ENCODE measurements at places on chromosomes 2 and 18. TPM values are rescaled to one million over a fixed set of nuclear protein-coding genes. Genes with fewer than 3 reads are reported as not detected.

- no peak for DNase-seq
Observed at GRCh38 chr2:46010223-46010924, 286.8 kb upstream of the EPAS1 start.

- no peak for DNase-seq
Observed at GRCh38 chr18:22272242-22272641, 102.9 kb downstream of the GATA6 start.

GRCh38 chr2:66981074-66981473 lies 416.1 kb upstream of the ETAA1 start:
- DNase-seq: no peak

The PDE11A gene
- 0.19 TPM for total RNA-seq

The IL36A gene
- total RNA-seq: not detected

DNA sequence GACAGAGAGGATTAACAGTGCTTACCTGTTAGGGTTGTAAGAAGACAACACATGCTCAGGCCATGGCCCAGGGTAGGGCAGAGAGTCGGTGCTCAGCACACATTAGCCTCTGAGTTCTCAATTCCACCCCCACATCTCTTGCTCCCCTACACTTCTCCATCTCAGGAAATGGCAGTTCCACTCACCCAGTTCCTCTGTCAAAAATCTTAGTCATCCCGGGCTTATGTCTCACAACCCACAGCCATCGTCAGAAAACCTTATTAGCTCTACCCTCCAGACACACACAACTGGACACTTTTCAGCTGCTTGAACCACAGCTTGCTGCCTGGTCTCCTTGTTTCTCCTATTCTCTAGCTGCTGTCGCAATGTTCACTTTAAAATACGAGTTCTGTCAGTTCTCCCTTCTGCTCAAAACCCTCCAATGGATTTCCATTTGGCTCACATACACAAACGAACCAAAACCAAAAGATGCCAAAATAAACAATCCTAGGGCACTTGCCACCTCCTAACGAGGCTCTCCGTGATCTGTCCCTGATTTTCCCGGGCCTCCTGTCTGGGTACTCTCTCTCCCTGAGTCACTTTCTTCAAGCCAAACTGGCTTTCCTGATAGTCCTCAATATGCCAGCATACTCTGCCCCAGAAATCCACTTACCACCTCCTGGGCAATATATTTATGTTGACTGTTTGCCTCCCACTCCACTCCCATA lies 89.7 kb downstream of the KCTD1 start:
- DNase-seq: no peak

DNA sequence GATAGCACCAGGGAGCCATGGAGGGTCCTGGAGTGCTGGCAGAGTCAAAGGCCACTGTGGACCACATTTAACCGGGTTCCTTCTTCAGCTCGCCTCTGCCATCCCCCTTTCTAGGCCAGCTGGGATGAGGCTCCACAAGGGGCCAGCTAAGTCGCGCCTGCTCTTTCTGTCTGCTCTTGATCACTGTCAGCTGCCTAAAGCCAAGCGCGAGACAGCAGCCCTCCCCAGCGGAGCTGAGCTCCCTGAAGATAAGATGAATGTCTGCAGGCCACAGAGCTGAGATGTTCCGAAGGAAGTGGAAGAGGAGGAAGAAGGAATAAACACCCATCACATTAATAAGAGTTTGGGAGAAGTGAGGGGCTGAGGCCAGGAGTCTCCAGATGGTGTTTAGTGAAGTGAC lies 99.6 kb downstream of the CELF4 start:
- no peak for DNase-seq

The ANAPC1 gene
- total RNA-seq: 107 TPM

DNA sequence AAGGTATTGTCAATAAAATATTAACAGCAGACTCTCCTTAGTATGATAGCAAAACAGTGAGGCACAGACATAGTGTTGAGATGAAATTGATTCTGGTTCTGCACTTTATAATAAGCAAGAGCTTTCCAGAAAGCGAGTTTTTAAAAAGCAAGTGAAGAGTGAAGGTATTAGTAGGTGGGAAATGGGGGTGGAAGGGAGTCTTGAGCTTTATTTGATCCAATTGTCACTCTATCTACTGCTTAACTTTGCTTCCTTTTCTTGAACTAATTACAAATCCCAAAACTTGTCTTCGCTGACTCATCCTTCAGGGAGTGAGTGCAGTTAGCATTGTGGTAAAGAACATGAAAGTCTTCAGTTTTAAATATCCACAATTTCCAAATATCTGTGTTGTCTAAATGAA lies 120.6 kb upstream of the BOD1L2 start:
- no peak for DNase-seq

- no peak for DNase-seq
Observed at GRCh38 chr2:63614448-63614968, 25.7 kb downstream of the MDH1 start.

DNA sequence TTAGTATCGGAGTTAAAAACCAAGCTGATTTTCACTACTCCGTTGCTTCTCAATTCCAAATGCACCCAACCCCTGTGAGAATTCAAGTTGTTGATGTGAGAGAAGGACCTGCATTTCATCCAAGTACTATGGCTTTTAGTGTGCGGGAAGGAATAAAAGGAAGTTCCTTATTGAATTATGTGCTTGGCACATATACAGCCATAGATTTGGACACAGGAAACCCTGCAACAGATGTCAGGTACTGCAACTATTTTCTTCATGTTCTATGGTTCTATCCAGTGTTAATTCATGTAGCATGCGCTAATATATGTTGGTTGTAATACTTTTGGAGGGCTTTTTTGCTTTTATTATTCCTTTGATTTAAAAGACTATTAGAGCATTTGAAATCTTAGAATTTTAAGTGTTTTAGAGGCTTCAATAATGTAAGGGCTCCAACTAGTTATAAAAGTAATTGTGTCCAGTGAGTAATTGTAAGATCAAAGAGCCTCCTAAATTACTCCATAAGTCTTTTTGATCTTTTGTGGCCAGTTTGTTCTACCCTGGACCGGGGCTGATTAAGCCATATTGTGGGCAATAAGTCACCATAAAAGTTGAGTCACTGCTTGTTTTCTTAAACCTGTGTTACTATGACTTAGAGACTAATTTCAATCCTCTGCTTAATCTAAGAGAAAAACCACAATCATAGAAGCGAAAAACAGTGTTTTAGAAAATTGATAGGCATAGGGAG lies 22.9 kb downstream of the DSG4 start:
- DNase-seq: no peak

The MOGAT1 gene
- total RNA-seq: 0.67 TPM

The TMEM198 gene
- total RNA-seq: 11.0 TPM

DNA sequence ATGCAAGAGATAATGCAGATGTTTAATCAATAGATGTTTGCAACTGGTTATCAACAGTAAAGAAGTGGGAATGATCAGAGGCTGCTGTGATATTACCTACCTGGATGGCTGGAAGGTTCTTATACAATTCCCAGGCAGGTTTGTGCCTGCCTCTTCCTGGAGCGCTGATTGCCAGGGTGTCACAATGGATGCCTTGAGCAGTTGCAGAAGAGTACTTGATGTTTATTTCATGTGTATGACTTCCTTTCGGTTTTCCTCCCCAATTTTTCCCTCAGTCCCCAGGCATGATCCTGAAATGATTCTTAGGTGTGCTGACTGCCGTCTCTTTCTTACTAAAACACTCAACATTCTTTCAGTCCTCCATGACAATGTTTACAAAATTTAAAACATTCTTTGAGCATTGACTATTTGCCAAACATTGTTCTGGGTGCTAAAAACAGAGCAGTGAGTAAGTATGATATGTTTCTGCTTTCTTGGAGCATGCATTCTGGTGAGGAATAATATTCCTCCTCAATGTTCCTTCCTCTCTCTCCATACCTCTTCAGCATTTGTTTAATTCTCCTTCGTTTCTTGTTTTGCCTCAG lies 416.6 kb upstream of the TRIB2 start:
- no peak for DNase-seq

DNA sequence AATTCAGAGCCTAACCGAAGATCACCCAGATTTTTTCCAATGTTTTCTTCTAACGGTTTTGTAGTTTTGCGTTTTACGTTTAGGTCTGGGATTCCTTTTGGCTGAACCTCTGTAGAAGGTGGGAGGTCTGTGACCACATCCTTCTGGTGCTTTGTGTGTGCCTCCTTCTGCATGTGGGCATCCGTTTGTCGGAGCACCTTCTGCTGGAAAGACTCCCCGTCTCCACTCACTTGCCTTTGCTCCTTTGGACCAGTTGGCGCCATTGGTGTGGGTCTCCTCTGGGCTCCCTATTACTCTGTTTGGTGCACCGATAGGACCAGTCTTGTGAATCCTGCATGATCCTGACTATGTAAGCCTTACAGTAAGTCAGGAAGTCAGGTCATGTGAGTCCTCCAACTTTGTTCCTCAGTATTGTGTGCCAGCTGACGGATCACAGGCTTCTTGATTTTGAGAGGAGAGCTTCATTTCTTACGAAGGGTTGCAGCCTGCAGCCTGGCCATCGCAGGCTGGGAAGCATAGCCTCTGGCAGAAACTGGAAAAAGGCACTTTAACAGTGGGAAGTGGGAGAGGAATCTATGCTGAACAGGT lies 13.6 kb downstream of the AQP12A start:
- DNase-seq: no peak

GRCh38 chr2:8344144-8345097 lies 337.4 kb upstream of the ID2 start:
- no peak for DNase-seq

DNA sequence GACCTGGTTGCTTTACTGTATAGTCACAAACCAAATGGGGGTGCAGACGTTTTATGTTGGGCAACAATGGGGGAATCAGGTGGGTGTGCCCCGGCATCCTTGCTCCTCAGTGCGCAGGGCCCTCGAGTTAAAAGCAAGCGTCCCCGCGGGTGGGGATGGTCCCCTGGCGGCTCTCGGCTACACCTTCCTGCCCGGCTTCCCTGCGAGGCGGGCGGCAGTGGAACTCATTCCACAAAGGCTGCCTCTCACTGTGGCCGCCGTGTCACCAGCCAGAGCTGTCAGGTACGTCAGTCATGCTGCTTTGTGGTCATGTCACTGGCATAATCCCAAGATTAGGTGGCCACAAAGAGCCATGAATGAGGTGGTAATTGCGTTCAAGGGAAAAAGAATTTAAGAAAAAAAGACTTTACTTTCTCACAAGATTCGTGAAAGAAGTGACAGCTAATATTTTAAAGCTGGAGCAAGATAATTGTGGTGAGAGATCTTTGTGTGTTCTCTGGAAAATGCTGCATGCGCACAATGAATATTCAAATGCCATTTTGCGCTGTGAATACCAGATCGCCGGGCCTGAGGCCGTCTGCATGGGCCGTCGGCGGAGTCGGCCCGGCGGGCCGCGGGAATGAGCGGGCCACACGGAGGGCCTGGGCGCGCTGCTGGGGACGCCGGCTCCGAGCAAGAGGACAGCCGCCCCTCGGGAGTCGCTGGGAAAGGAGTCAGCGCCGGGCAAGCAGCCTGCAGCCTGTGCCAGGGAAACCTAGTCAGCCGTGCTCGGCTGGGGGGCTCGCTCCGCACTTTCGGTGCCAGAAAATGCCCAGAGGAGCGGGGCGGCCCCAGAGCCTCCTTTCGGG lies 82.3 kb upstream of the LDLRAD4 start:
- DNase-seq: peak; percentile 58

GRCh38 chr18:49238433-49239042 lies 221.9 kb downstream of the DYM start:
- no peak for DNase-seq

The TEX44 gene
- not detected for total RNA-seq

The KRTCAP3 gene
- total RNA-seq: 50.1 TPM

DNA sequence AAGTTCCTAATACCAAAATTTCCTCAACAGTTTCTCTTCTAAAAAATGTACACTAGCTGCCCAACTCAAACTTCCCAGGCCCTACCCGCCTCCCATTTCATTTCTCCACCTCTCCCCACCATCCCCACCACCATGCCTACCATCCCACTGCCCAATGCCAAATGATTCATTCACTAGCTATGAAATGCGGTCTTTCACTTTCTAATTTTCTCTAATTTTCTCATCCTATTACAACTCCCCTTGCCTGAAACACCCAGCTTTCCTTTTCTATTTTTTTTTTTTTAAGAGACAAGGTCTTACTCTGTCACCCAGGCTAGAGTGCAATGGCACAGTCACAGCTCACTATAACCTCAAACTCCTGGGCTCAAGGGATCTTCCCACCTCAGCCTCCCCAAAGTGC lies 38.4 kb downstream of the KIDINS220 start:
- no peak for DNase-seq

The SCYGR4 gene
- not detected for total RNA-seq

DNA sequence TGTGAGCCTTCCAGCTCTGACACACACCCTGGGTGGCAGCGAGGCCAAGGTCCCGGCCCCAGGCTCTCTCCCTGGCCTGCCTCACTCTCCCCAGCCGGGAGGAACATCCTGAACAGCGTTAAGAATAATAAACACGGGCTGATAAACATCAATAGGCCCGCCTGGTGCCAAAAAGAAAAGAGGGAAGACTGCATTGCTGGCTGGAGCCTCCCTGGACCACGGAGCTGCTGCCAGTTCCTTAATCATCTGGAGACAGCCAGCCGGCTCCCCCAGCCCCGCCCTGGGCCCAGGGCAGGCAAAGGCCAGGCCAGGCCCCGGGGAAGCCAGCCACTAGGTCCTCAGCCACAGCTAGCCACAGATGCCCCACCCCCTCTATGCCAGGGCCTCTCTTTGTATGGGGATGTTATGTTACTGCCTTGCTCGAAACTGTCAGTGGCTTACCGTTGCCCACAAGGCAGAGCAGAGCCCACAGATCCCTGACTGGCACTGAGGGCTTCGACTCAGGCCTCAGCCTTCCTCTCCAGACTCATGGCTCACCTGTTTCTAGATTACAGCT lies 293.7 kb downstream of the DYSF start:
- DNase-seq: no peak

- no peak for DNase-seq
Observed at GRCh38 chr2:3377279-3377611, 373 bp downstream of the EIPR1 start.

The SATB2 gene
- 5.1 TPM for total RNA-seq

GRCh38 chr2:160890667-160891352 lies 269.4 kb upstream of the TANK start:
- no peak for DNase-seq

The ALK gene
- total RNA-seq: 0.09 TPM

DNA sequence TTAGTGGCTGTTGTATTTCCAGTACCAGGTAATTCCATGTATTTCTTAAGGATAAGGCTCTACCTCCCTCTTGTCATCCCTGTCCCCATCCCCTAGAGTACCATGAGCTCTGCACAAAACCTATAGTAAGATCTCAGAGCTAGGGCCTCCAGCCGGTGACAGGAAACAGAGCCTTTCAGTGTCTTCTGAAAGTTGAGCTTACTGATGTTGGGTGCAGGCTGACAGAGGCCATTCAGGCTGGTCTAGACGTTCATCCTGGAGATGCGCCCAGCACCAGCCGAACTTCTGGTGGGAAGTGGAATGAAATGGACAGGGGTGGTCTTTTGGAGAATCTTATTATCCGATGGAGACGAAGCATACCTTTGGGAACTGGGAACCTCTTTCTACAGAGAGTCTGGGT lies 16.7 kb upstream of the LYPD6B start:
- peak; percentile 33 for DNase-seq

The LYG2 gene
- total RNA-seq: not detected
